Renal cortical epithelial cell (primary cell): ENCODE measurements at places on chromosomes 12 and 14. TPM values are rescaled to one million over a fixed set of nuclear protein-coding genes. Genes with fewer than 3 reads are reported as not detected.

Gene NKX2-1
- not detected in 2 replicates for total RNA-seq

Gene PLCZ1
- 0.69 TPM in 1 of 2 replicates, not detected in the other for total RNA-seq

DNA sequence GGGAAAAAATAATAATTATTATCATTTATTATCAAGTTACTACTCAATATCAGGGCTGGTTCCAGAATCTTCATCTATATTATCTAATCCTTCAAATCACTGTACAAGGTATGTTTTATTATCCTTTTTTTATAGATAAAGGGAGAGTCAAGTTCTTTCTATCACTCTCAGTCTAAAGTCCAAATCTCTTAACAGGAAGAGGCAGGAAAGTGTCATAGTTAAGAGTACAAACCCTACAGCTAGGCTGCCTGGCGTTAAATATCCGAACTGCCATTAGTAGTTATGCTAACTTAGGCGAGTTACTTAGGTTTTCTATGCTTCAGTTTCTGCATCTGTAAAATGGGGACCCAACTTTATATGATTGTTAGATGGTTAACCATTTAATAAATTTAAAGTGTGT is 99.4 kb upstream of the CCDC91 start:
- no peak for DNase-seq

DNA sequence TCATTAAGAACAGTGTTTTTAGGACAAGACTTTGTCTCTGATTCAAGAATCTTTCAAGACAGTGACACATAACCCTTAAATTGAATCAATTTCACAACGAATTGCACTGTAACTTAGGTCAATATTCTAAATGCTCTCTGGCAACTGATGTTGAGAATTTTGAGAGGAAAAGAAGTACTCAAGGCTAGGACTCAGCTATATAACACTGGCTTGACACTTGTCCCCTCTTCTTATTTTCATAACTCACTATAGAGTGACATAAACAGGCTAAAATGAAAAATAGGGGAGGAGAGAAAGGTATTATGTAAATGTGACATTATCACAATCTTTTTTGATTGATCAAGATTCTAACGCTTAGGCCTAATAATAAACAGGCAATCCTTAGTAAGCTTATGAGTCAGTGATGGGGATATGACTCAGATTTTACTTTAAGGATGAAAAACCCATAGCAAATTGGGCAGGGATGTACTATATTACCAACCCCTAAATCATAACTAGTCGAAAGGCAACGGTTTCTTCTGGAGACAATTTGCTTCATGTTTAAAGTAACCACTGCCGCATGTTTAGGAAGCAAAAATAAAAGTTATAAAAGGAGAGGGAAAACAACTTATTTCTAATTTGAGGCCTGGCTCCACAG is 10.9 kb downstream of the BTG1 start:
- DNase-seq: peak; percentile 61

DNA sequence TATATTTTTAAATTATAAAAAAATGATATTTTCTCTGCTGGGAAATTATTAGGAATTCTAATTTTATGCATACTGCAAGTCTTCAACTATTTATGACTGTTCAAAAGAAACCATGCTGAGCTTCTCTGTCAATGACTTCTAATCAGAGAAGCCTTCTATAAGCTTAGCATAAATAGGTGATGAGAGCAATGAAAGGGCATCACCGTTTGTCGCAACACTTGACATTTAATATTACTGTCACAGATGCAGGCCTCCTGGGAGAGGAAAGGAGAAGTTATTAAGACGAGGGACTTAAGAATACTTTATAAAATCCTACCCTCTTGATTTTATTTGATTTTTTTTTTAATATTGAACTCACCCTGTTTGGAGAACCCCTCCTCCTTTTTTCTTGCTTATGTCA is 69.8 kb downstream of the CAPZA3 start:
- DNase-seq: no peak

DNA sequence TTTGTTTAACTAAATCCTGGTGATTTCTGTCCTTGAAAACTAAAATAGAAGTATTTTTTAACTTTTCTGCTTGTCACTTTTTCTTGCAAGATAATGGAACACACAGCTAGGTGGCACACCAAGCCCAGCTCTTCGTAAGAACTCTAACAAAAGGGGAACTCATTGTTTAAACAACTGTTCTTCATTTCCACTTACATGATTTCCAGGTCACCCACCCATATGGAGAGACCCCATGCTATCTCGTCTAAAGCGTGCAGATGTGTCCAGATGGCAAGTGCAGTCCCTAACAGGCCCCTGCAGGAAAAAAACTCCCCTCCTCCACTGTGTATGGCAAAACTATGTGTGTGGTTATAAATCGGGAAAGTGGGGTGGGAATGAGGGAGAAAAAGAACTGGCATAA is 43.3 kb upstream of the NT5DC3 start:
- peak; percentile 57 for DNase-seq

DNA sequence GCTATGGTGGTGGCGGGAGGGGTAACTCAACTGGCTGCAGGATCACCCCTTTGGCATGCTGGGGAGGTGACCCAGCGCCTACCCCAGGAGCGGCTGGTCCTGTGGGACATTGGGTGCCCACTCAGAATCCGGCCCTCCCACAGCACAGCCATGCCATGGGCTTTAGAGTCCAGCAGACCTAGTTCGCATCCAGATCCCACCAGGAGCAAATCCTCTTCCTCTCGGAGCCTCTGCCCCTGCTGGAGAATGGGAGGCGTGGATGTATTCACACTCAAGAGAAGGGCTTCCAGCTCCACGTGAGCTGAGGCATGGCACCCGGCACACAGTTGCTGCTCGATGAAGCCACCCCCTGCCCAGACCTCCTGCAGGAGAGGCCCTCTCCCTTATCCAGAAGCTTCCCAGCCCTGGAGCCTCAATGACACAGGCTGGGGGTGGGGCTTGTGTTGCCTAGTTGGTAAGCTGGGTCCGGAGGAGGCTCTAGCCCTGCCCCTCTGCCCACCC is 17.7 kb downstream of the FAM222A start:
- DNase-seq: no peak

Gene NPFF
- total RNA-seq: not detected in 2 replicates

Gene ERP29
- 69.5 and 75.7 TPM in 2 replicates for total RNA-seq

DNA sequence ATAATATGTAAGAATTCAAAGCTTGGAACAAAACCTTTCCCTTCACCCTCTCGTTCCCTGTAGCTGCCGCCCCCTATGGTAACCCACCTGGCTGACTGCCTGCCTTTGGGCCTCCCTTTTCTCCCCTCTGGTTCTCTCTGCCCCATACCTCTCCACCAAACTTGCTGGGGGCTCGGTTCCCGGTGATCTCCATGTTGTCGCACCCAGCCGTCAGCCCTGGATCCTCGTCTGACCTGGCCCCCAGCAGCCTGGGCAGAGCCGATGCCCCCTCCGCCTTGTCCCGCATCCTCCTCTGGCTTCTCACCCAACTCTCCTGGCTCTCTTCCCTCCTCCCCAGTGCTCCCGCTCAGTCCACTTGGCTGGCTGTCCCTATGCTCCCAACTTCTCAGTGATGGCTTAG is 4.5 kb downstream of the CYP46A1 start:
- no peak for DNase-seq

GRCh38 chr14:63857466-63858030 is 4.7 kb downstream of the SYNE2 start:
- no peak for DNase-seq

Gene DBX2
- total RNA-seq: not detected in 2 replicates

DNA sequence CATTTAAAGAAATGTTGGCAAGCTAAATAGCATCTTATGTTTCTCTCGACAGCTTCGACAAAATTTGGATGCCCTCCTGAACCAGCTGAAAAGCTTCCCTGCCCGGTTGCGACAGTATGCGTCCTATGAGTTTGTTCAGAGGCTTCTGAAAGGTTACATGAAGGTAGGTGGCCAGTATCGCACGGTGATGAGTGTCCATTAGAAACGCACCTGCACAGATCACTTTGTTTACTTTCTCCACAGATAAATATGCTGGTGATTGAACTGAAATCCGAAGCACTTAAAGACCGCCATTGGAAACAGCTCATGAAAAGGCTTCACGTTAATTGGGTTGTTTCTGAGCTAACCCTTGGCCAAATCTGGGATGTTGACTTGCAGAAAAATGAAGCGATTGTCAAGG is 36.5 kb downstream of the DYNC1H1 start:
- no peak for DNase-seq

Gene TEX22
- total RNA-seq: under 0.01 and 0.60 TPM in 2 replicates

DNA sequence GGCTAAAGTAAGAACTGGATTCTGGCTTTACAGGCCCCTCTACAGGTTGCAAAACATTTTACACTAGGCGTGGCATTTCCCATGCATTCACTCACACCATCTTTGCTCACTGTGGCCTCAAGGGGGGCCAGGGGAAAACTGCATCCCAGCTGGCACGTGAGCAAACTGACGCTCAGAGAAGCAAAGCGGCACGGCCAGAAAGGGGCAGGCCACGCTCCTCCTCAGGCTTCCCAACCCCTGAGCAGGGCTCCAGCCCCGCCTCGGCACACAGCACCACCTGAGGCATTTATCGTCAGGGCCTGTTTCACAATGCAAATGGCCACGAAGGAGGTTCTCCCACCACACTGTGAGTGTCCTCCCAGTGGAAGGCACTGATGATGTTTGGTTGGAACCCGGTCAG is 90.8 kb downstream of the BCL11B start:
- no peak for DNase-seq

- DNase-seq: no peak
Measured at GRCh38 chr14:90996967-90997366, 63.5 kb downstream of the RPS6KA5 start.

DNA sequence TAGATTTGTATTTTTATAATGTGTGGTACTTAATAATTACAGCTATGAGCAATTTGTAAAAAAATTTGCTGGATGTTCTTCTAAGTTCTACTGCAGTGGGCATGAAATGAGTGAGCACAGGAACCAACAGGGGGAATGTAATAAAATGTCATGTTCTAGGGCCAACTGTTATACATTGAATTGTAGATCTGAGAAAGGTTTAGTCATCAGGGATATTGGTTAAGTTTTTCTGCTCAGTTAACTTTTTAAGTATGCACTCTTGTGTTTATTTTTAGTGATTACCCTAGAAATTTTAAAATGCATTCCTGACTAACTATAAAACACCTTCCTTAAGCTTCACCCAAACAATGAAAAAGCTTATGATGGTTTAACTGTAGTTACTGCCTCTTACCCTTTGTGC is 101.8 kb downstream of the CAND1 start:
- peak; percentile 97 for DNase-seq

Gene DHRS7
- total RNA-seq: 100 and 255 TPM in 2 replicates

- DNase-seq: no peak
Measured at GRCh38 chr12:78584695-78585094, 279.9 kb upstream of the SYT1 start.

Gene TRHDE
- total RNA-seq: 17.5 and 30.6 TPM in 2 replicates

Gene TAS2R19
- total RNA-seq: 1.2 and 11.6 TPM in 2 replicates

DNA sequence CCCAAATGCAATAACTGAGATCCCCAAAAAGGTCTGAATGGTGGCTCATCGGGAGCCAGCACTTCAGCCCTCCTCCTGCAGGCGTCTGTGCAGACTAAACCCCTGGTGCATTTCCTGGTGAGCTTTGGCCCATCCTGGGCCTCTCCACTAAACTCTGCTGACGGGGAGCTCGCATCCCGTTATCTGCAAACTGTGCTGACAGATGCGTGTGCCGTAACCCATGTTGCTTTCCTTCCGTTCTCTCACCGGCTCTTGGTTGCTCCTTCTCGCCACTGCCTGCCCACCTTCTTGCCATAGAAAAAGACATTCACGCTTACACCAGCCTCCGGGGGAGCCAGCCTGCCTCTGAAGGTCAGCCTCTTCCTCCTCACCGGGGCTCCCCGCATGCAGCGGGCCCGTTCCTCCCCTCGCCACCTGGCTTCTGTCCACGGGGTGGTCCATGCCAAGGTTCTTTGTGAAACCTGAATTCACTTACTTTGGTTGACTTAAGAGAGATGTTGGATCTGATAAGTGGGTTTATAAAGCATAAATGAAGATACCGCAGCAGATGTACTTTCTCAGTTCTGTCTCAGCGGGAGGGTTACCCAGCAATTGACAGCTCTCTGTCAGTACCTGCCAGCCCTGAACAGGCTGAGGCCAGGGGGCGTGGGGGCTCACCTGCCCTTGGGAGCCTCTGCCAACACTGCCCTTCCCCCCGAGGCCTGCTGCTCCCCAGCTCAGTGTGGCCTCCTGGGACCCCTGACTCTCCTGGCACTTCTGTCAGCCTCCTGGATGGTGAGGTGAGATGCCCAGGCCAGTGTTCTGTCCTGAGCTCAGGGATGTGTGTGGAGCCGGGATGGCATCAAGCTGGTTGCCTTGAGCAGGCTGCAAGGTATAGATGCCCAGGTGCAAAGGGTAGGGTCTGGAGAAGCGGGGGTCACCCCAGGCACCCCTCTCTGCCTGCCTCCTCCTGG is 14.2 kb downstream of the ZFYVE21 start:
- DNase-seq: no peak

DNA sequence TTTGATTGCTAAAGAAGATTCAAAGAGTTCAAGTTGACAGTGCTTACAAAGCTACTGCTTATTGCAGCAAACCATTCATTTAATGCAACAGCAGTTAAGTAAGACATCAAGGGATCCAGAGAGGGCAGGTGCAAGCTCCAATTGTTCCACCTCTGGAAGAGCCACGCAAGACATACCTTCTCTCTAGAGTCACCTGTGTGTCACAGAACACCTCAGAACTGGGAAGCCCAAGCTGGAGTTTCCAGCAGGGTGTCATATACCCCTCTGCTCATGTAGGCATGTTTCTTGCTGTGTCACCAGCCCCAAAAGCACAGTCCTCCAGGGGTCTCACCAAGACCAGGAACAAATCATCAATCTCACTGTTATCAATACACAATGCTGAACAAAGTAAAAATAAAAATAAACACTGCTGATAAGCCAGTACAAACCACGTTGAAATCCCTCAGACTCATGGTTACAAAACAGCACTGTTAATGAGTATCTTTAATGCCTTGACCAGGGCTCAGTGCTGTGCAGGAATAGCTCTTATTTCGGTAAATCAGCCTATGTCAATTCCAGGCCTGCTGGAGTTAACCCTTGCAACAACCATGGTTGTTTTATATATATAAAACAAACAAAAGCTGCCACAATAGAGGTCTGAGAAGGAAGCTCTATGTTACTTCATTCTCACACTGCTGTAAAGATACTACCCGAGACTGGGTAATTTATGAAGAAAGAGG is 37.4 kb upstream of the BATF start:
- peak; percentile 42 for DNase-seq

- DNase-seq: peak; percentile 58
Measured at GRCh38 chr12:24038211-24038997, 88.9 kb upstream of the SOX5 start.

Gene AMHR2
- total RNA-seq: not detected in 2 replicates

- DNase-seq: peak; percentile 60
Measured at GRCh38 chr12:68587448-68587873, 23.2 kb upstream of the RAP1B start.

DNA sequence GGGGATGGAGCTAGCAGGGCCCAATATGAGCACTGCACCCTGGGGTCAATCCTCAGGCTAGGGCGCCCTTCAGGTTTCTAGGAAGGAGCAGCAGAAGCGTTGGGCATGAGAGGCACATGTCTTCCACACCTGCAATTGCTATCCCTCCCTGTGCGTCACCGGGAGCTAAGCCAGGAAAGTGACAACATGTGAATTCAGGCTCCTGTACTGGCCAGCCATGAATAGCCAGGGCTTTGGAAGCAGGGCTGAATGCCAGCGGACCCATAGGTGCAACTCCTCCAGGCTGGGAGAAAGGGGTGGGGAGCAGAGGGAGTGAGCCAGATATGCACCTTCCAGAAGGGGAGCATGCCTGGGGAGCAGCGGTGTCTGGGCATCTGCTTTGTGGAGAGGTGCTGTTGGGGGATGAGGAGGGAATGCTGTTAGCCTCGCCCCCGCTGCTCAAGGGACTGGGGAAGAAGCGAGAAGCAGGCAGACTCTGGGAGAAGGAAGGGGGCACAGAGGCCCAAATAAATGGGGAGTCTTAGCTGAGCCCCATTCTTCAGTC is 6.1 kb downstream of the HOXC5 start:
- DNase-seq: peak; percentile 58

Gene HVCN1
- total RNA-seq: 0.35 and 0.50 TPM in 2 replicates

GRCh38 chr12:19641235-19642080 is 202.2 kb downstream of the AEBP2 start:
- DNase-seq: no peak
